Ecto neural progenitor cell (in vitro differentiated cells): ENCODE measurements at places on chromosomes 1 and 21.

- DNase-seq = no peak
Measured at GRCh38 chr1:115632251-115633026, 9.3 kb upstream of the VANGL1 start.

- DNase-seq = peak; percentile 91
Measured at GRCh38 chr1:107965110-107965991, at the start of gene VAV3. TSS of gene VAV3 (minus strand) at chr1:107965180. CDS start at chr1:107964869, 311 bp downstream.

- DNase-seq = no peak
Measured at GRCh38 chr1:237650809-237651208, 239.9 kb downstream of the ZP4 start.

DNA sequence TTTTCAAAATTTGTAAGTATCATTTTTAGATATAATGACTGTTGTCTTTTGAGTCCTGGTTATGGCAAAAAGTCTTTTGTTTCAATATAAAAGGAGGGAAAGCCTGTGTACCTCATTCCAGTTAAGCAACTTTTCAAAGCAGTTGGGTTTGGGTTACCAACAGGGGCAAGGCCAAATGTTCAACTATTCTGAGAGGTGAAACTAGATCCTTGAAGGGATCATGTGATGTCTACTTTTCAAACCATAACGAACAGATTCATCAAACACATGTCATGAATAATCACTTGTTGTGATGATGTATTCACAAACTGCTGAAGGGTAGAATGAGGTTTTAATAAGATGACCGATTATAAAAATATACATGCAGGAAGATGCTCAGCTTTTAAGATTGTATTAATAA lies 171.3 kb downstream of the HHAT start:
- DNase-seq = no peak

GRCh38 chr21:34878940-34879339 lies 170.2 kb downstream of the RUNX1 start:
- no peak for DNase-seq

- no peak for DNase-seq
Measured at GRCh38 chr1:29901624-29902325, 665.5 kb downstream of the PTPRU start.

- DNase-seq = no peak
Measured at GRCh38 chr1:244316407-244316806, 135.3 kb downstream of the ADSS2 start.

GRCh38 chr1:96234299-96234698 lies 487.3 kb upstream of the PTBP2 start:
- DNase-seq = no peak

GRCh38 chr1:177975588-177976495 lies 6.0 kb upstream of the SEC16B start:
- DNase-seq = no peak

GRCh38 chr1:159121526-159121925 lies 45.0 kb upstream of the AIM2 start:
- DNase-seq = no peak

DNA sequence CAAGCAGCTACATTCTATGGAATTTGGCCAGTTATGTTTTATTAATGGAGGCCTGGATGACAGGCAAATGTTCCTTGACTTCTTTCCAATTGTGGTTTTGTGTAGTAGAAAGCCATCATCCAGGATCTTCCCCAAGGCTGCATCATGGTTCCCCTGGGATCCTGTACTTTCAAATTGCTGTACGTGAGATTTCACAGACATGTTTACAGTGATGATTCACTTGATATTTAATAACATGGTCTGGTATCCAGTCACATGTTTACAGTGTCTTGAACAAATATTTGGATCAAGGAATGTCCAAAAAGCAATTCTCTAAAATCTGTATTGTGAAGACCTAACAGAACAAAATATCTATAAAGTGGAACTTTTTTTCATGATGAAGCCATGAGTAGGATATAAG lies 68.3 kb upstream of the ST6GALNAC3 start:
- no peak for DNase-seq

DNA sequence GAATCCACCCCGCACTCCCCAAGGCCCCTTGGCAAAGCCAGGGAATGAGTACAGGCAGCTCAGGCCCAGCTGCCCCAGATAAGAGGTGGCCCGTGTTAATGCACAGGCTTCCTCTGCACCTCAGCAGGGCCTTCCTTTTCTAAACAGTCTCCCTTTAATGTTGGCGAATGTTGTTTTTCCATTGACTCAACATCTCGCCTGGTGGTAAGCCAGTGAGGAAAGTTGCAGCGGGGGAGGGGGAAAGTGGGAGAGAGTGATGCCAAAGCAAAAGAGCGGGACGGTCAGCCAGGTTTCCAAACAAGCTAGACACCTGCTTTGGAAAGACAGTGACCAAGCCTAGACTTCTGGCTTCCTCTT lies 10.3 kb upstream of the PROX1 start:
- no peak for DNase-seq

GRCh38 chr1:227903061-227903521 lies 44.6 kb downstream of the WNT9A start:
- DNase-seq = no peak

DNA sequence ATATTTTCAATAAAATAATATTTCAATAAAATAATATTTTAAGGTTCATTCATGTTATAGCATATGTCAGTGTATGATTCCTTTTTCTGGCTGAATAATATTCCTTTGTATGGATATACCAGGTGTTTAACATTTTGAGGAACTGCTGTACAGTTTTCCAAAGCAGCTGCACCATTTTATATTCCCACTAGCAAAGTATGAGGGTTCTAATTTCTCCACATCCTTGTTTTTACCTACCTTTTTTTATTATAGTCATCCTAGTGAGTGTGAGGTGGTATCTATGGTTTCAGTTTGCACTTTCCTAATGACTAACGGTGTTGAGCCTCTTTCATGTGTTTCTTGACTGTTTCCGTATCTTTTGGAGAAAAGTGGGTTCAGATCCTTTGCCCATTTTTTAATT lies 5.2 kb downstream of the DEGS1 start:
- no peak for DNase-seq

DNA sequence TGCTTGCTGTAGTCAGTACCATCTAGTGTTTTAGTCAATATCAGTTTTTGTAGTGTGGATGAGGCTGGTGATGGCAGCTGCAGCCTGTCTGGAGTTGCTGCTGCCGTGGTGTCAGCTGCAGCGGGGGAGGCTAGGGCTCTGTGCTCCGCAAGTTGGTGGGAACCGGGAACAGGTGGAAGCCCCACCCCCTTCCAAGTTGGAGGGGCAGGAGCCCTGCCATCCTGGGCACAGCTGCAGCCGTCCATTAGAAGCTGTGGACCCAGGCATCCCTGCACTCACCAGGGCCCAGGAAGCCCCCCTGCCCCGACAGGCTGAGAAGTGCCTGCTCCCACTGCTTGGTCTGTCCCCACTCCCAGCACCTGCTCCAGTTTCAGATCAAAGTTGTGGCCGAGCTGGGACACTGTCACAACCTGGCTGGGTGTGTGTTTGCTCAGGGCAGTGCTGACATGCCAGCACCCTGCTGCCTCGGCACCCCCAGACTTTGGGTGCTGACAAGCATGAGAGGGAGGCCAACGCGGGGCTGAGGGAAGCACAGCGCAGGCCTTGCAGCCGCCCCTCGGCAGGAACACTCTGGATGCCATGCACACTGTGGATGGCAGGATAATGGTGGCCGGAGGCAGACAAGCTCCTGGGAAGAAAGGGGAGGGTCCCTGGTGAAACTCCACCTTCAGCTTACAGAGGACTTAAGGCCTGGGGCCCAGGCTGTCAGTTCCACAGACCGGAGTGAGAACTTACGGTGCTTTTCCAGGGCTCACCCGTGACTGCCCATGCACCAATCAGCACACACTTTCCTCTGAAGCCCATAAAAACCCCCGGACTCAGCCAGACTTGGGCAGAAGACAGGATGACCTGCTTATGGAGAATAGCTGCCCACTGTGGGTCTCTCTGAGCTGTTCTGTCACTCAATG lies 86.9 kb downstream of the ADARB1 start:
- DNase-seq = no peak

DNA sequence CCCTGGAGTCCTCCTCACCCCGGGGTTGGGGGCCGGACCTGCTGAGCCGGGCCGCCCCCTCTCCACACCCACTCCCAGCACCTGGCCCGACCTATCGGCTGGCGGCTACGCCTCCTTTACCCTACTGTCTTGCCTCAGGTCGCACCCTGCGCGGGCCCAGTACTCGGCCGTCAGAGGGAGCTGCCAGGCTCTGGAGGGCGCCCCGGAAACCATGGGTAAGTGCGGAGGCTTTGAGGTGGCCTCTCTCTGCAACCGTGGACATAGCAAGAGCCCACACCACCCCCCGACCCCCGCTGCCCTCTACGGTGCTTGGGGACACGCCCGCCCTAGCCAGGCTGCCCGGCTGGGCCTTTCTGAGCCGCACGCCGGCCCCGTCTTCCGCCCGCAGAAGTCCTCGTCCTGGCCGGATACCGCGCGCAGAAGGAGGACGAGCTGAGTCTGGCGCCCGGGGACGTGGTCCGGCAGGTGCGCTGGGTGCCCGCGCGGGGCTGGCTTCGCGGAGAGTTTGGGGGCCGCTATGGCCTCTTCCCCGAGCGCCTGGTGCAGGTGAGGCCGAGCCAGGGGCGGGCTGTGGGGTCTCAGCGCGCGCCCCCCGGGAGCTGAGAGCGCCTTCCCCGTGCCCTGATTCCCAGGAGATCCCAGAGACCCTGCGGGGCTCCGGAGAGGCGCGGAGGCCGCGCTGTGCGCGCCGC lies at the start of gene SH3D21:
Gene SH3D21, plus strand, starts transcription at position 159 of the 692 bp plus-strand sequence. Its CDS starts 53 bp downstream, at position 212.
- DNase-seq = peak; percentile 80

DNA sequence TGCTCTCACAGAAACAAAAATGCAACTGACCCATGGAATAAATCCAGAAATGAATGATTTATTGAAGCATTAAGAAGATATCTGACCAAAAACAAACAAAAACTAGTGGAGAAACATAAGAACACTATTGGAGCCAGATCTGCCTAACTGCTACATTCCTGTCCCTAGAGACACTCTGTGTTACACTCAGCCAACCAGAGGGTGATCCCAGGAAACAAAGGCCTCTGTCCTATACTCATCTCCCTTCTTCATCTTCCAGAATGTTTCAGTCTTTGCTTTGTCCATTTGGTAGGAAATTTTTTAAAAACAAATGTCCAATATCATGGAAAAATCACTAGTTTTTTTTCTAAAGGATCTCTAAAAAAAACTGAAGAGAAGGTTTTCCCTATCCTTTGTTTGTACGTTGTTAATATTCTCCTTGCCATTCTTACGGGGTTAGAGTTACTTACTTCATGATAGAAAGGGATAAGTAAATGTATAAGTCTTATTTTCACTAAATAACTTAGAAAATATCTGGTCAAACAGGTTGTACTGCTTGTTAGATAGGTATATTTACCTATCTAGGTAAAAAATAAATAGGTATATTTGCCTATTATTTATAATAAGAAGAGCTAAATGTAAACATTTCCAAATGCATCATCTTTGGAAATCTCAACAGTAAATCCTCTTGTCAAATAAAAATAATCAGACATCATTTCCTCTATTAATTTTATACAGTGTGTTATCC lies 59.1 kb downstream of the NME7 start:
- no peak for DNase-seq

DNA sequence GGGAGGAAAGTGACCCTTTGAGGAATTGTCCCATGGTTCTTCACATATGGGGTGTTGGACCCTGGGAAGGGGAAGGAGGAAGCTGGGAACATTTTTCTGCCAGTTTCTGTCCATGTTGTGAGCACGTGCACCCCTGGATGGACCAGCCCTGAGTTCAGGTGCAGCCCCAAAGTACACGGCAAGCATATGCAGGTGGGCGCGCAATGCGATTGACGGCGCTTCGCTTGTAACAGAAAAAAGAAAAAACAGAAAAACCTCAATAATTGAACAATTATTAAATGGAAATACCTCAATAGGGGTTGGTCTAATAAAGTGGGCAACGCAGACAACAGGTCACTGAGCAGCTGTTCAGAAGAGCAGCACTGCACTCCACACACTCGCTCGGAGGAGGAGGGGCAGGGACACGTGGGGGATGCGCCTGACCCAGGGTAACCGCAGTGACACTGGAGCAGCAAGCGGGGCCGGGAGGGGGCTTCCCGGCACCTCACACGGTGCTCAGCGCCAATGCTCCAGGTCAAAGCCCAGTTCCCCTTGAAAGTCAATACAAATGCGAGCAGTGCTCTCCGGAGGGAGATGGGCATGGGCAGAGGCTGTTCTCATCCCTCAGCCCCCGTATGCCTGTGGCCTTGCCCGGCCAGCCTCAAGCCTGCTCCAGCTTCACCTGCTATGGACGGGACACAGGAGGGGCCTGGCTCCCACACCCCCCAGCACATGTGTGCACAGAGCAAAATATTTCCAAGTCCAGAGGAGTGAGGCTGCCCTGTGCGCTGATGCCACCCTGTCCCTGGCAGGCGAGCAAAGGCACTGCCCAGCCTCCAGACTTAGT lies 6.6 kb upstream of the ACTRT2 start:
- no peak for DNase-seq

GRCh38 chr1:28031173-28031572 lies 57.2 kb downstream of the EYA3 start:
- no peak for DNase-seq

- DNase-seq = no peak
Measured at GRCh38 chr1:193909406-193910082, 723.1 kb upstream of the B3GALT2 start.

DNA sequence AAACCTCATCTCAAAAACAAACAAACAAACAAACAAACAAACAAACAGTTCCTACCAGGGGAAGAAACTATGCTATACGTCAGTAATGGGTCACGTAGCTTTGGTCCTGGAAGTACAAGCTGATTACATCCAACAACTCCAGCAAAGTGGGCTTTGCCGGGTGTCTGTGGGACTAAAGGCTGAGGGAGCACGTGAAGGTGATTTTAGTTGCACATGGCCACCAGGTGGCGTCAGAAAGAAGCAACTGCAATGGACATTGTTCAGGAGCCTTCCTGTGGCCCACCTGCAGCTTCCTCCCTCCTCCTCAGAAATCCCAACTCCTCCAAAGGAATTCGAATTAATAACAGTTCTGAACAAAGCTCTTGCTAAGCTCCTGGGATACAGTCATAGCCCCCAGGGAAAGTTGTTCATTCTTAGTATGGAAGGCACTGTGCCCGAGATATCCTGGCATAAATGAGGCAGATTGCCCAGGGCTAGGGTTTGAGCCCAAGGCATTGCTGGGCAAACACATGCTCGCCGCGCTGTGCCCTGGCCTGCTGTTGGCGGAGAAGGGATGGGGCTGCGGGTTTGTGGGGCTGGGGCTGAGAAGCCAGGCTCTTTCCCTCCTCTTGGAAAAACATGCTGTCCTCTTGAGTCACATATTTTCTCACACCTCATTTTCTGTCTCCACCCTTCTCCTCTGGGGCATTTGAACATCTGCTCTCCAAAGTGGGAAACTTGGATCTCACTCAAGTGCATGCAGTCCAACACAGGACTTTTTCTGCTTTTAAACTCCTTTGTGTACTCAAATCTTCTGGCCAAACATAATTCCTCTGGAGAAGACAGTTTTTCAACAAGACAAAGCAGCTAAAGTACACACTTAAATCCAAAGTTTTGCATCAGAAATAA lies 28.6 kb downstream of the AKNAD1 start:
- peak; percentile 81 for DNase-seq

DNA sequence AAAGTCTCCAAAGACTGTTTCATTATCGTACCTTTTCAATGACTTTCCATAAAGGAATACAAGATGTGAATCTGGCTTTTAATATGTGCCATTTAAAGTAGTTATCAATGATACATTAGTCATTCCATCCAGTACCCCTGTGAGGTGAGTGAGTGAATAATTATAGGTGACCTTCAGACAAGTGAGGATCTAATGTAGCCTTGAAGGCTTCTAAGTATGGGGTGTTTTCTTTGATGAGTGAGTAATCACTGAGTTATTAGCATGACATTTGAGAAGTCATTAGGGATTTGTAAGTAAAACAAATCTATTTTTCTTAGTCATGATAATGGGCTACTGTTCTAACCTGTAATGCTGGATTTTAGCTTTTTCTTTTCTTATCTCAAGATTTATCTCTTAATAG lies 831.4 kb downstream of the ADGRL2 start:
- DNase-seq = no peak

- no peak for DNase-seq
Measured at GRCh38 chr1:219152751-219153150, 20.9 kb upstream of the LYPLAL1 start.

GRCh38 chr1:55717111-55717510 lies 501.9 kb upstream of the USP24 start:
- no peak for DNase-seq
